ENCODE measurements at places on chromosomes 1 and 21.

DNA sequence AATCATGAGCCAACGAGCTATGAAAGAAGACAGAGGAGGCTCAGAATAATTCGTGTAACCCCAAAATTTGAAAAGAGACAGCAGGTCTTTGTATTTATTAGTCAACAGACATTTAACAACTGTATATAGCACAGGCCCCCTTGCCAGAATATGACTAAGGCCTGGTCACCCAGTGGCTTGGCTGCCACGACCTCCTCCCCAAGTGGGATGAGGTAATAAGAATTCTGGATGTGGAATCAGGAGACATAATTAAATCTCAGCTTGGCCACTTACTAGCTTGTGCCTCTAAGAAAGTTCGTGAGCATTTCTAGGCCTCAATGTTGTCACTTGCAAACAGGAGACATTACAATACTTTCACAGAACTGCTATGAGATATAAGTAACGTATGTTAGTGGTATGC, 134.2 kb upstream of the TNFSF4 start:
- peak; percentile 61 for DNase-seq

DNA sequence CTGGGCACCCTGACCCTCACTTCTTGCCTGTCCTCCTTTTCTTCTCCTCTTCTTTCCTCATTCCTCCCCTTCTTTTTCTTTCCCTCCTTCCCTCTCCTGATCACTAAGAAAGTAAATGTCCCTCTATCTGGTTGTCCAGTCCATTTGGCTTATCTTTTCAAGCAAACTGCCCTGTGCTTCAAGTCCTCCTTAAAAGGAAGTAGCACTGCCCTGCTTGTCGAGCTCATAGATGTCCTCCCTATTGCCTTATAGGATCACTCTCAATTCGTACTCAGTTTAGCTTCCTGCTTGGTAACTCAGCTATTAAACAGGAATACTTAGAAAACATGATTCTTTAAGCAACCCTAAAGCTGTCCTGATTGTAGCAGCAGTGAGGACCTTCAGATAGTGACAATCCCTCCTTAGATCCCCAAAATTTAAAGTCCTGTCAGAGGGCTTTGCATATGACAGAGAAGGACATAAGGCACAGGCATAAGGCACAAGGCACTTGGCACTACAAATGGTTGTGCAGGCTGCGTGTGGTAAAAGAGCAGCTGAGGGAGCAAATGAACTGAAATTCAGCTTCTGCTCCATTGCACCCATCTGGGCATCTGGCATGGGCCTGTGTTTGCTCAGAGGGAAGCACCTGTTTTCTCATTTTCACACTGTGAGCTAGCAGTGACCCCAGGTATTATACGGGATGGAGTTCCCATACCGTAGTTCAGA, 26.1 kb upstream of the SLAMF6 start:
- DNase-seq = no peak

DNA sequence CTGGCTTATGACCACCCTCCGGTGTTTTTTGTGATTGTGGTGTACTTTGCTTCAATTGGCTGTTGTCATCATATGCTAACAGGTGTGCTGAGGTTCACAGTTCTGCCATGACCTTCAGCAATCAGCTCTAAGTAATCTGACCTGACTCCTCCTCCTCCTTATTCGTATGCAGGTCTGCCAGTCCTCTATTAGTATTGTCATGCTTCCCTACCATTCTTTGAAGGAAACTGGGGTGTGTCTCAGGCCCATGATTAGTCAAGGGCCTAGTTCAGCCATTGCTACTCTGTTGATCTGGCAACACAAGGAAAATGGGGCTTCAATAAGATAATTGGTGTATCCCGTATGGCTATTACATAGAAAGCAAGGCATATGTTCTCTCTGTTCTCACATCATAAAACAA, 332.3 kb upstream of the DPYD start:
- no peak for DNase-seq

DNA sequence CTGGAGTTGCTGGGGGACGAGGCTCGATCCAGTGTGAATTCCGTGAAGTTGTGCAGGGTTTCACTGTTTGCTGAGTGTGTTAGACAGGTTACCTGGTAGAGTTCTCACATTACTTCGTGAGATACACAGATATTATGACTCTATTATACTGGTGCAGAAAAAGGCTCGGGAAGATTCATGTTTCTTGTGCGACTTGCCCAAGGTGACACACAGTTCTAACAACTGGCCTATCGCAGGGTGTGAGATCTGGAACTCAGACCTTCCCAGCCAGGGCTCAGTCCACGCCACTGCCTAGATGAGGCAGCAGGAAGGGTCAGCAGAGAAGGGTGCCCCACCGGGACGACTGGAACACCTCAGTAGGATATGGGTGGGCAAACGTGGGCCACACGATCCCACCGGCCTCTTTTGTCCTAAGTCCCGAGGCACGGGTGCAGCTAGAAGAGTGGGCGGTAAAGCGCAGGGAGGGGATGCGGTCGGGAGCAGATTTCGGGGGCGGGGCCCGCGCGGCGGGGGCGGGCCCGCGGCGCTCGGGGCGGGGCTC, 296 bp upstream of the RNPEP start:
- DNase-seq = no peak

DNA sequence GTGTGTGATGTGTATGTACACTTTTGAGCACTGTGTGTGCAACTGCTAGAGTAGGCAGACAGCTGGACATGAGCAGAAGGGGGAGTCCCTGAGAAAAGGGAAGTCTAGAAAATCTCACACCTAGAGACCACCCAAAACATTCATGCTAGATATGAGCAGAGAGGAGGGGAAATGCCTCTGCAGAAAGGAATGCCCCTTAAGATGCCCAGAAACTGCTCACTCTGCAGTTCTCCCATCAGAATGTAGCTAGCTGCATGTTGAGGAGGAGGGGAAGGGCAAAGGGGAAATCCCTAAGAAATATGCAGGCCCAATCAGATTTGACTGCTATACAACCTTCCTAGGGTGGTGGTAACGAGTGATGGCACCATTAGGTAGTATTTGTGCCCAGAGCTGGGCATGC, 31.8 kb upstream of the MAGOH start:
- no peak for DNase-seq
